ENCODE measurements at places on chromosomes 1 and 21.

DNA sequence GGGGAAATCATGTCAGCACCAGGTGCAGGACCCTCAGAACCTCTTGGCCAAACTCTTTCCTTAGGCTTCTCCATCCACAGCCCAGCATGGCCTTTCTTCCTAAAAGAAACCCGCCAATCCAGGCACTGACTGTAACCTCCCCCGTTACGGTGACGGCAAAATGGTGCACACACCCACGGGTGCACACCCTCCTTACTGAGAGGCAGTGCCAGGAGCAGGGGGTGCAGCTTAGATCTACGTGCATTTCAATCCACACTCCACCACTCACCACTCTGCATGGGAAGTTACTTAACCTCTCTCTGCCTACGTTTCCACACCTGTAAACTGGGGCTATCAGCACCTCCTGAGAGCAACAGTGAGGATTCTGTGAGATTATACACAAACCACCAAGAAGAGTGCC is 31.0 kb downstream of the SUSD4 start:
- no peak for ATAC-seq

GRCh38 chr1:210857705-210858104 is 276.2 kb downstream of the KCNH1 start:
- no peak for ATAC-seq

- ATAC-seq: no peak
Measured at GRCh38 chr21:24423546-24423945, 1183.7 kb downstream of the MRPL39 start.

- no peak for ATAC-seq
Measured at GRCh38 chr1:25687221-25688017, 70.8 kb downstream of the MAN1C1 start.

DNA sequence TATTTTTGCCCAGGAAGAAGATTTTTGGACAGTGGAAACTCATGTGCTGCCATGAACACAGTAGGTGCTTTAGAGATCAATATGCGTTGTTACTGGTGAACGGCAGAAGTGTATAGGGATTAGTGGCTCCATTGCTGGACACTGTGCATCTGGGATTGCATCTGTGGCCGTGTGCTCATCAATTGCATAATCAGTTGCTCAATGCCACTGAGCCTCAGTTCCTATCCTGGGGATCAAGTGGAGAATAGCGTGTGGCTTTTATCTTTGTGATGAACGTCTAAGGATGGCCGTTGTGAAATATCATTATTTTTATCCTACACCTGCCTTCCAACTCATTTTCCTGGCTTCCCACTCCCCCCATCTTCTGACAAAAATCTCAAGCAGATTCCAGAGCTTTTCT is 5.4 kb downstream of the TNN start:
- no peak for ATAC-seq

DNA sequence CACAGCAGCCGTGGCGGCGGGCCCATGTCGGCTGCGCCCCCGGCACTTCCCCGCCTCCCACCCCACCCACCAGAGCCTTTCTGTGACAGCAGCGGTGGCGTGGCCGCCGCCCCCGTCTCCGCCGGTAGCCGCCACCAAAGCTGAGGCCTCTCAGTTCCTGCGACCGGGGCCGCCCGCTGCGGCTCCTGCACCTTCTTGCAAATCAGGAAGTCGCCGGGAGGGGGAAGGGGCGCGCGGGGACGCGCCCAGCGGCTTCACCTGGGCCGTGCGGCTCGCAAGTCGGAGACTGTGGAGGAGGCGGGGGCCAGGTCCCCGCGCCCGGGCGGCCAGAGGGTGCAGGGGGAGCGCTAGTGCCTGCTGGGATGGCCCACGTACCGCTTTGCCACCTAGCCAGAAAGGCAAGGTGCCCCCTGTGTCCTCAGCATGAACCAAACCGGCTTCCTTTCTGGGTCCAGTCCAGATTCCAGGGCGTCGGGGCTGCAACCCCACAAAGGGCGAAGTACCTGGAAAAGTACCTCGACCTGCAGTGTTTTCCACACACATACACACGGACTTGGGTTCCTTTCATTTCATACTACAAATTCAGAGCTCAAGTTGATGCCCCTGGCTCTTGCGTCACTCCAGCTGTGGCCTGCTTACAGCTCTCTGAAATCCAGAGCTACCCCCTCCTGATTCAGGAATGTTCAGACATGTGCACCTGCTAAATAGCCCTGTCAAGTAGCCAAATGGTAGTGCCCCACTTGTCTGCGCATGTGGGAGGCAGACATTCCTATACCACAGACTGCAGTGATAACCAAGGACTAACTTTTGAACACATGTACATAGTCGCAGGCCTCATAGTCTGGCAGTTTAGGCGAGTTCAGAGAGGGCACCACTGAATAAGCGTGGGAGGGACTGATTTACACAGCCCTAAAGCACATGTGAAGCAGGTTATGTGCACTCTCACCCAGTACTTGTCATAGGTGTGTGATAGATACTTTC is at the start of gene DENND1B:
DENND1B (minus strand) TSS at position 199 of the 981 bp plus-strand sequence. CDS start 325 bp downstream, outside the sequence.
- peak; percentile 69 for ATAC-seq

GRCh38 chr1:16615253-16616252 is 2.2 kb upstream of the NBPF1 start:
- ATAC-seq: no peak

DNA sequence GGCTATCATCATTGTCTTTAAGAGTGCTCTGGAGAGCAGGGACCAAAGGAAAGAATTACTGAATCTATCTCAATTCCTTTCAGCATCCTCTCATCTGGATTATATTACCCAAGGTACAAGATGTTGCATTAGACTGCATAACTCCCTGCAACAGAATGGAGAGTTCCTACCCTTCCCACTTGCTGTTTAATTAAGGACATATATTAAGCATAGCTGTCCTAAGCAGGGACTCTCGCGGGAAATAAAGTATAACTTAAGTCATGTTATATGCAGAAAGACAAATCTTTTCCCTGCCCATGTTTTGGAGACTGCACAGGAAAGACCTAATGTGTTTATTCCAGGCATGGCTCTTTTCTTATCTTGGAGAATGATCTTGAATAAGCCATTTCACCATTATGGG is 6.8 kb upstream of the JAM2 start:
- ATAC-seq: no peak

- no peak for ATAC-seq
Measured at GRCh38 chr1:96478228-96478627, 243.4 kb upstream of the PTBP2 start.

GRCh38 chr1:81414488-81415015 is 386.2 kb upstream of the ADGRL2 start:
- ATAC-seq: no peak

GRCh38 chr1:240074422-240074821 is 17.3 kb upstream of the FMN2 start:
- ATAC-seq: no peak

DNA sequence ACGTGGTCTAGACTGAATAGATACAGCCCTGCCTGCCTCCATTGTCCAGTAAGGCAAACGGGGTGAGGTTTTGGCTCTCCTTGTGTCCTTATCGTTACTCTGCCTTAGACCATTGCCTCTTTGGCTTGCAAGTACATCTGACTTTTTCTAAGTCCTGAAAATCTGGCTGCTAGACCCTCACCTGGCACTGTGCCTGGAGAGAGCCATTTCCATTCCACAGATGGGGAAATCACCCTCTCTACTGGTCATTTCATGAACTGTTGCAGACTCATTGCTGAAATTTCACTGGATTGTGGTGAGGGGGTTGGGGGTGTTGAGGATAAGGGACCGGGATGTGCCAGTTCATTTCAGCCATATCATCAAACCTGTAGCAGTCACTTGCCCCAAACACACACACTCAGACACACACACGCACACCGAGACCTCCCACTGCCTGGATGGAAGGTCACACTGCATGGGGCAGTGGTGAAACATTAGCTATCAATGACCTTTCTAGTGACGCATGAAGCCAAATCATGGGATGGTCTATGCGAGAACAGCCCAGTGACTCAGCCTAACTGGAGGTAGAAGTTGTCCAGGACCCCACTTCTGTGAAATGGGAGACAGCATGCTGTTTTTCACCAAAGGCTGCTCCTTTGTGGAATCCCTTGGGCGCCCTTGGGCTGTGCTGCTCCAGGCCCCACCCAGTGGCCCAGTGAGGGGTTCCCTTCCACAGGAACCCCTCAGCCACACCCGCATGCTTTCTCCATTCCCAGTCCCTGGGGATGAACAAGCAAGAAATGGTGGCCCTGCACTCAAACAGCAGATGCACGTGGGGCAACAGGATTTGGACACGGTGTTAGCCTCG is 34.9 kb upstream of the VASH2 start:
- no peak for ATAC-seq

DNA sequence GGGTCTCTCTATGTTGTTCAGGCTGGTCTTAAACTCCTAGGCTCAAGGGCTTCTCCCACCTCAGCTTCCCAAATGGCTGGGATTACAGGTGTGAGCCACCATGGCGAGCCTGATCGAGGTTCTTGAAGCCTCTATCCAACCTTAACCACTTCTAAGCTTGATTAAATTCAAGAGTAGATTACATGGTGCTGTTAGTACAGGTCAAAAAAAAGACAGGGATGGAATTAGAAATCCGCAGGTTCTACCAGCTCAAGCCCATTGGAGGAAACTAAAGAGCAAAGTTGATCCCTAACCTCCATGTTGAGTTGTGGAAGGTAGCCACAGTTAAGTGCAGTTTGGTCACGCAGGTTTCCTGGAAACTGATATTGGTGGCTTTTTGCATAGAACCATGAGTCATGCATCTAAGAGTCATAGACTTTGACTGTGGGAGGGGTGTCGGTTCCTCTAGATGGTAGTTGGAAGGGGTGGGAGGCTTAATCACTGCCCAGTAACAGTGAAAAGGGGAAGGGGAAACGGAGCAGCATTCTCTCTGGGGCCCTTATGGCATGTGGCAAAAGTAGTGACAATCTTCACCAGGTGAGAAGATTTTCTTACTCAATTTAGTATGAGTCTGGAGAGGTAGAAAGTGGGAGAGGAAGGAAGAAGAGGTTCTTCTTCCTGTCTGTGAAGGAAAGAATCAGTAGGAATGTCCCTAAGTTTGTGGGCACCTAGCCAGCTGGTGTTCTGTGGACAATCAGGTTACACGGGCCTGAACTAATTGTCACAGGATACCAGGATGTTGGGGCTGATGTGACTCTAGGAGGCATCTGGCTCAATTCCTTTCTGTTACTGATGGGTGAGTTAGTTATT is 7.0 kb downstream of the CD53 start:
- ATAC-seq: peak; percentile 71

DNA sequence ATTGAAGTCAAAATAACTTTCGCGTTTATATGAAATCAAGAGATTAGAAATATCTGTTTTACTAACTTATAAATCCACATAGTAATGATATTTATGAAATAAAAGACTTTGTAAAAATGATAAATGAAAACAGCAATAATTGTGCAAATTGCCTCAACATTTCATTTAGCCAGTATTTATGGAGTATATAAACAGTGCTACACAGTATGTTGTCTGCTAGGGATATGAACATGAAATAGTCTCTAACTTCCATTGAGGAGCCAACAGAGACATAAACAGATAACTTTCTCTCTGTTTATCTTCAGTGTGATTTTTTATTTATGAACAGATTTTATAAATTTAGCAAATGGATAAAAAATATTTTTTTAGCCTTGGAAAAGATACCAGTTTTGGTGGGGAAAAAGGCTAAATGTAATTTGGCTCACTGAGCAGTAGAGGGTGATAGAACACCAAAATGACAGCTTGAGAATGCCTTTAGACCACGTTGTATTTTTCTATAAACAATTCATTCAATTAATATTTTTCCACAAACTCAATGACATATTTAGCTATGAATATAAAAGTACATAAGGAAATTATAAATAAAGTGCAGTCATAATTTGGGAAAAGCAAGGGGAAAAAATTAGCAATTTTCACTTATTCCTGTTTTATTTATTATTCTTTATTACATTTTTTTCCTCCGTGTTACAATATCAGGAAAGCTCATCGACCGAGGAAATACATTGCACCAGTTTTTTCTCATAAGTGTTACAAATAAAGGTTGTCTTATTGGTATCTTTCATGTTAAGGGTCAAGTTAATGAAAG is 47.5 kb upstream of the EEIG2 start:
- ATAC-seq: no peak

- ATAC-seq: no peak
Measured at GRCh38 chr21:45347048-45347711, 57.8 kb upstream of the COL18A1 start.

GRCh38 chr1:58592522-58593134 is 15.6 kb upstream of the TACSTD2 start:
- ATAC-seq: no peak

GRCh38 chr1:52056937-52057231 is 789 bp downstream of the BTF3L4 start:
- ATAC-seq: no peak

GRCh38 chr1:2070800-2071530 is 20.8 kb downstream of the PRKCZ start:
- no peak for ATAC-seq

DNA sequence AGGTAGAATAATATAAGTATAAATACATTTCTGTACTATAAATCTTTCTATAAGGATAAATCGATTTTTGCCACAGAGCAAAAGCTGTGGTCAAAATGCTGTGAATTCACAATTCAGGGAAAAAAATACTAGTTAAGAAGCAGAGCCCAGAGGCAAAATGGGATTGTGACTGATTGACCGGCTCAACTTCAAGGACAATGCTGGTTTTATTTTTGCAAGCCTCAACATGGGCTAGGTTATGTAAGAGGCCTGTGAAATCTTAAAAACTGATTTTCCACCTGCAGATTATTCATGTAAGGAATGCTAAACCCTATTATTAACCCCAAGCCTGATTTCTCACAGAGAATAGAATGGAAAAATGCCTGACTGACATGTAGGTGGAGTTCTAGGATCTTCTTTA is 155.1 kb downstream of the HHAT start:
- no peak for ATAC-seq

- ATAC-seq: no peak
Measured at GRCh38 chr1:148263906-148264255, 111.8 kb upstream of the NBPF11 start.

- no peak for ATAC-seq
Measured at GRCh38 chr21:41317458-41317857, 857 bp downstream of the FAM3B start.

DNA sequence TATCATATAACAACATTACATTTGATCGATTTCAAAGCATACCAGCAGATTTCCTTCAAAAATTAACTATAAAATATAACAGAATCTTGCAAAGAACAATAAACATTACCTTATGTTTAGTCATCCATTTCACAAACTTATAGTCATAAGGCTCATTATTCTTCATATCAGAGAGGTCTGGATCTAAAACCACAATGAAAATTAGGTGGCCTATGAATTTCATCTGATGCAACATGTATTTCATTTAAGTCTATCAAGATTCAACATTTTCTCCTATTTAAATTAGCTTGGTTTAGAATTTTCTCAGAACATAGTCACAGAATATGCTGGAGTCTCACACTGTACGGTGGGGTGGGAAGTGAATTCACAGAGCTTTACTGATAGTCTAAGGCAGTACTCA is 49.2 kb downstream of the KYAT3 start:
- no peak for ATAC-seq

- ATAC-seq: no peak
Measured at GRCh38 chr1:3822421-3822820, 26.1 kb upstream of the LRRC47 start.
